ENCODE measurements at places on chromosomes 6 and 20.

DNA sequence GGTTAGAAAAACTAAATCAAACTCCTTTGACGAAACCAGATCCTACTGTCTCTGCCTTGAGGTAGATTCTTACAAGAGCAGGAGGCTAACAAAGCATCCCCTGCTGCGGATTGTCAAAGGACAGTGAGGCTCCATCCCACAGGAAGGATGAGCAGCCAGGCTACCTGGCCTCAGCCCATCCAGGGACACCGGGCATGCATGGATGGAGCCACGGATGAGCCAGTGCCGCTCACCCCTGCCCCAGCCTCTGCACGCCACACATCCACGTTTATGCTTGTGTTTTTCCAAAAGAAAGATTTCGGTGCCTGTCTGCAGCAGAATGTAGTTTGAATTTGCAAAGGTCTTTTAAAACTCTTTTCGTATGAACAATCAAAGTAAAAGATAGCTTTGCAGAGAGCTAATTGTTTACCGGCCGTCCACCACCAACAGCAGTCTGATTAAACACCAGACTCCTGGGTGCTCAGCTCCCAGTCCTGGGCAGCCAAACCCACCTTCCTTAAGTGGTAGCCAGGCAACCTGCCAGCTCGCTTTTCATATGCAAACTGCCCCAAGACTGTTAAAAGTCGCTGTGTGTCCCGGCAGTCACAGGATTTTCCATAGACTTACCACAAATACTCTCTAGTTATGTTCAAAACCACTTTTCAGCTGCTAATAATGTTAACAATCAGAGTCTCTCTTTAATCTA, 999 bp downstream of the THBS2 start:
- DNase-seq, result no peak

DNA sequence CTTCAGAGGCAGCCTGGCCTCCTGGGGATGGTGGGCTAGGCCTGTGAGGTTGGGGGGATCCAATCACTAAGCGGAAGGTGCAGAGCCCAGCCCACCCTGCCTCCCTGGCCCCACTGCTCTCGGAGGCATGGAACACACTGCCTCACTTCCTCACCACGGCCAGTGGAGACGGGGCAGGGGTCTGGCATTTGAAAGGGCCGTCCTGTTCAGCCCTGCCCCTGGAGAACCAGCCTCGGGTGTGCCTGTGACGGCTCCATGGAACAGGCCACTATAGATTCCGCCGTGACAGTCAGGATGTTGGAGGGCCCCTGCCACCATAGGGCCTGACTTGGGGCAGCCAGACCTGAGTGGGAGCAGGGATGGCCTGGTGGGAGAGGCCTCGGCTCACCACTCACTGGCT, 110.2 kb downstream of the DACT2 start:
- no peak for DNase-seq

DNA sequence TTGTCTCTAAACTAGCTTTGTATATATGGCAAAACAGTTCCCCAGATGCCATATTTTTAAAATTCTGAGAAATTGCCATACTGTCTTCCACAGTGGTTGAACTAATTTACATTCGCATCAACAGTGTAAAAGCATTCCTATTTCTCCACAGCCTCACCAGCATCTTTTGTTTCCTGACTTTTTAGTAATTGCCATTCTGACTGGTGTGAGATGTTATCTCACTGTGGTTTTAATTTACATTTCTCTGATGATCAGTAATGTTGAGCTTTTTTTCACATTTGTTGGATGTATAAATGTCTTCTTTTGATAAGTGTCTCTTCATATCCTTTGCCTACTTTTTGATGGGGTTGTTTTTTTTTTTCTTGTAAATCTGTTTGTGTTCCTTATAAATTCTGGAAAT, 1222.7 kb upstream of the CITED2 start:
- DNase-seq, result no peak

GRCh38 chr20:23114018-23114417, 27.9 kb upstream of the CD93 start:
- no peak for DNase-seq

DNA sequence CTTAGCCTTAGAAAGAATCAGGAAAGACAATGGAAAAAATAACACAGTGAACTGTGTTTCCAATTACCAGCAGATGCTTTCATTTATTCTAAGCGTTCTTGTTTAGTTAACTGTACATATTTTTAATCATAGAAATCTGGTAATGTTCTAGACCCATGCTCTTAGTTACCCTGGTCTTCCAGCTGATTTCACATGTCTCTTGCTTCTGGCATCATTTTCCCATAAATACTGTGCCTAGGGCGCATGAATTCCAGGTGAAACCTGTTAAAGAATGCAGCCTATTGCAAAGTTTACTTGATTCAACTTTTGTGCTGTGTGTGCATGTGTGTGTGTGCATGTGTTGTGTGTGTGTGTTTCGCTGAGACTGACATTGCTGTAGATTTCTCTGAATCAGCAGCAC, 178.6 kb downstream of the PDE7B start:
- DNase-seq, result no peak

DNA sequence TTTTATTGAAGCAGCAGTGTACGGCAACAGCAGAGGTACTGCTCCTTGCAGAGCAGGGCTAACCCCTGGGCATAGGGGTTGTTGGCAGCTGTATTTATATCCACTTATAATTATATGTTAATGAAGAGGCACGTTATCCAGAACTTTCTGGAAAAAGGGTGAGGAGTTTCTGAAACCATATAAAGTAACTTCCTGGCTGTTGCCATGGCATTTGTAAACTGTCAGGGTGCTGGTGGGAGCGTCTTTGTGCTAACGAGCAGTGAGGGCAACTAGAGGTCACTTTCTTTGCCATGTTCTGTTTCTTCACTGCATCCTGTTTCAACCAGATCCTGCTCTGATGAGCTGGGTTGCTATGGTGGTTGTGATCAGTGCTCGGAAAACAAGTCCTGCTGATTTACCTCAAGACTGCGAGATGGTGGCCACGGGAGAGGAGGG, 11.1 kb upstream of the ARFGEF2 start:
- no peak for DNase-seq

GRCh38 chr6:25336996-25337395, 57.8 kb downstream of the CARMIL1 start:
- DNase-seq, result no peak

DNA sequence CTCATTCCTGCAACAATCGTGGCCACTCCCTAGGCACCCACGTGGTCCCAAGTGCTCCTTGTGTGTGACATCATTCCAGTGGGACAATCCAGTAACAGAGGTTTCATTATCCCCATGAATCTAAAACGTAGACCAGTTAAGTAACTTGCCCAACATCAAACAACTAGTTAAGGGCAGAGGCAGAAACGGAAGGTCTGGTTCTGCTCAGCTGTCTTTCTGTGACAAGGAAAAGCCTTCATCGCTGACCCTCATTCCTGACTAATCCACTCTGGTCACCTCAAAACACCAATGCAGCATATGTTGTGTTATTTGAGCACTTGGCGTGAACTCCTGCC, 261.4 kb upstream of the JARID2 start:
- no peak for DNase-seq

DNA sequence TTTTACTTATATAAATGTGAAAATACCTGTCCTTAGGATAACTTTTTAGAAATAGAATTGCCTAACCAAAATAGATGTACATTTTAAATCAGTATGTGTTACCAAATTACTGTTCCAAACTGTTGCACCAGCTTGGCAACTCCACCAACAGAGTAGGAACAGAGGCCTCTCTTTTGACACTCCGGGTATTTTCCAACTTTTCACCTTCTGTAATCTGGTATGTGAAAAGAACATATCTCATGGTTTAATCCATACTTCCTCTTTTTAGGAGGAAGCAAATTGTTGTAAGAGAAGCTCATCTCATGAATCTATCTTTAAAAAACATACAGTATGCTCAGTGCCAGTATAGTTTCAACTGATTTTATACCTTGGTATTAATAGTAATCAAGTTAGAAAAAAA, 24.9 kb downstream of the RNF144B start:
- no peak for DNase-seq

- no peak for DNase-seq
Measured at GRCh38 chr6:2626401-2626800, 124.3 kb downstream of the MYLK4 start.
